ENCODE measurements at places on chromosomes 4 and X. TPM values are rescaled to one million over a fixed set of nuclear protein-coding genes. Genes with fewer than 3 reads are reported as not detected.

DNA sequence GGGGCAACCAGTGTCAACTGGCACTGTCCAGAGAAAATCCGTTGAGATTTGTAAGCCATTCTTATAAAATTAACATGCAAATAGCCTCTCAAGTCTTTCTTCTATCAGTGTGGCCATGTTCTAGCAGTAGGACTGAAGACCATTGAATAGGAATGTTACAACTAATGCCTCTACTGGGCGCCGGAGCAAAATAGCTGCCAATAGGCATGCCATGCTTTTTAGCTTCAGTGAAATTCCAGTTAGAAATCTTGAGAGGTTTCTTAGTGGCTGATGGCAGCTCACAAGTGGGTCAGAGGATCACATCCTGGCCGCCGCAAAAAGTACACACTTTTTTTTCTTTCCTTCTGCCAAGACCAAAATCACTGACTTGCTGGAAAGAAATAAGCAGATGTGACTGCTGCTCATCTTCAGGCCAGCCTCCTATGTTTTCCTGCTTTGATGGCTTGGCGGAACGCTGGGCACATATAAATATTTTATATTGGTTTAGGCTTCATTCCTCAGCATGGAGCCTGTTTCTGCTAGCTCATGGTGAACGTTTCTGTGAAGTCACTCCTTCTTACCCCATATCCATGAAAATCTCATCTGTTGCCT lies 293.1 kb downstream of the TENM3 start:
- DNase-seq: no peak

DNA sequence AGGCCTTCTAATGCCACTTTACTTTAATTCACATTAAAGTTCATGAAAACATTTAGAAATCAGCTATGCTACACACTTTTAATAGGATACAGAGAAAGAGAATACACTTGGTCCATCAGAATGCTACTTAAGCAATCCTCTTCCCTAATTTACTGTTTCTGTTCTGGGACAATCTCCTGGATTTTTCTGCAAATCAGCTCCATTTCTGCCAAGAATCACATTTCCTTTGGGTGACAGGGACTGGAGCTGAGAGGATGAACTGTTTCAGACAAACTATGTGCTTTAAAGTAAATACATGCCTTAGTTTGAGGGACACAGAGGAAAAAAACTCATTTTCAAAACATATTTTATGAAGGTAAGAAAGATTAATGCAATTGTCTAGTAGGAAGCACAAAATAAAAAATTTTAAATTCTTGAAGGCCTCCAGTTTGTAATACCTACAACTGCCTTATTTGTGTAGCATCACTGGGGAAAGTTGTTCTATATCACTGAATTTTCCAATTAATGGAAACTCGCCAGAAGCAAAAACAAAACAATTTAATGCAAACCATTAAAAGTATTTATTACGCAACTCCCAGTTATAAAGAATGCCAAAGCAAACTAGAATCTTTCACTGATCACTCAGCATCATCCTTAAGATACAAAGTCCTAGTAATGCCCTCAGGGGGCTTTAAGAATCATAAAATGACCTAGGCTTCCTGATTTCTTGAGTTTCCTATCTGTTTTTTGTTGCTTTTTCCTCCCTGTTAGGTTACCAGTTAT lies 36.3 kb downstream of the BCLAF3 start:
- no peak for DNase-seq

- no peak for DNase-seq
Observed at GRCh38 chr4:60737858-60738257, 462.3 kb upstream of the ADGRL3 start.

DNA sequence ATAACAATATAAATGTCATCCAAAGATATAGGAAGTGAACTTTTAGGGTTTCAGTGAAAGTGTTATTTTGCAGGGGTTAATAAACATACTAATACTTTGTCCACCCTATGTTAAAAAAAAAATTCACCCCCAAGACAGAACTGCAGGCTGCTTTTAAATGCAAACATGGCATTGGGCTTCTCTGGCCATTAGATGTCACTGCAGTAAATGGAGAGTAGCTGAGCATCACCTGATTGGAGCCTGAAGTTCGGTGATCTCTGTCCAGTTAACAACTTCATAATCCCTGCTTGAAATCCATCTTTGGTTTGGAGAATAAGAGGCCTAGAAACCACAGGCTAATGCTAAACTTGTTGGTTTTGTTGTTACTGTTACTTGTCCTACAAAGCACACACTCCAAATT lies 18.7 kb downstream of the SLC25A43 start:
- no peak for DNase-seq

- DNase-seq: peak; percentile 49
Observed at GRCh38 chrX:69503228-69503781, 821 bp upstream of the NALF2 start.

Gene MAGEC2
- 43.6 TPM for polyA plus RNA-seq

DNA sequence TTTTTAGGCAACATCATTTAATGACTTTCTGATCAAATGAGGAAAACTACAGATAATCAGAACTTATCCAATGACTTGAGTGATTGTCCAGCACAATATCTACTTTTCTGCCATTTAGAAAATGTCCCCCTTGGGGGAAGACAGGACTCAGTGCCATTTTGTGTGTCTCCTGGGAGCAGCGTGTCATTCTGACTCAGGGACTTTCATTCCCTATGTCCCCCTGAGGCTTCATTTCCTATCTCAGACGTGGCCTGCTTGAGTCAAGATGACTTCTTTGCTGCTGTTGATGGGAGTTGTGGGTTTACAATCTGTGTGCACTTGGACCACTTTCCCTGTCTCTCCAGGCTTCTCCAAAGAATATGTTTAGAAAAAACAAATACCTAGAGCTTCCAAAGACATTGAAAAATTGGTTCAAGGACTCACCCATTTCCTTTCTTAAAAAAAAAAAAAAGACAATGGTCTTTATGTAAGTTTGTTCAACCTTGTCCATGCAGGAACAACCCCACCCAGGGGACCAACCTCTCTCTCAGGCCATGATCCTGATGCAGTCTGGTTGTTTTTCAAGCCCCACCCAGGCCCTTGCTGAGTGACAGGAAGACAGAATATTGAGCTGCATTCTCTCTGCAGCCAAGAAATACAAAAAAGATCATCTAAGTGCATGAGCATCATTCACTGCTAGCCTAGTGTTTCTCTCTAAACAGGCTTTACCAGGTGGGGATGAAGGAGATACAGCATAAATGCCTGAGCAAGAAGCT lies 34.3 kb upstream of the TMEM154 start:
- no peak for DNase-seq

Measured in testis (tissue), 5 donors.